ENCODE measurements at places on chromosomes 7 and 10. TPM values are rescaled to one million over a fixed set of nuclear protein-coding genes. Genes with fewer than 3 reads are reported as not detected.

DNA sequence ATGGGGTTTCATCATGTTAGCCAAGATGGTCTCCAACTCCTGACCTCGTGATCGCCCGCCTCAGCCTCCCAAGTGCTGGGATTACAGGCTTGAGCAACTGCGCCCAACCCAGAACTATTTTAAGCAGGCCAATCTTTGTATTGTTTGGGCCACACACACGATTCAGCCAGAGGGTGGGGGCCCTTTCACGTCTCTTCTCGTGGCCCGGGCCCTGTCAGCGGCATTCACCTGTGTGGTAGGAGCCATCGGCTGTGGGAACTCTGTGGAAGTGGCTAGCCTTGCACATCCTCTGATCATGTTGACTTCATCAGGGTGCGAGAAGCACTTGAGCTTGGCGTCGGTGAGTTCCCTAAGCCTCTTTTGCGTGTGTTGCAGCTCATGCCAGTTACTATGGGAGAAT is 16.9 kb downstream of the SUN1 start:
- DNase-seq: no peak

Gene AGAP5
- 7.4 TPM for total RNA-seq

Gene TMEM225B
- total RNA-seq: 0.55 TPM

Gene SKIDA1
- total RNA-seq: 0.58 TPM

Data from mesenteric fat pad (tissue), 1 donor.